ENCODE measurements at places on chromosomes 11 and 22. TPM values are rescaled to one million over a fixed set of nuclear protein-coding genes. Genes with fewer than 3 reads are reported as not detected.

Gene CCDC87
- 0.41 TPM for total RNA-seq

Gene MRGPRX3
- not detected for total RNA-seq

Gene TEX54
- total RNA-seq: not detected

Gene TRIM66
- total RNA-seq: 4.1 TPM

DNA sequence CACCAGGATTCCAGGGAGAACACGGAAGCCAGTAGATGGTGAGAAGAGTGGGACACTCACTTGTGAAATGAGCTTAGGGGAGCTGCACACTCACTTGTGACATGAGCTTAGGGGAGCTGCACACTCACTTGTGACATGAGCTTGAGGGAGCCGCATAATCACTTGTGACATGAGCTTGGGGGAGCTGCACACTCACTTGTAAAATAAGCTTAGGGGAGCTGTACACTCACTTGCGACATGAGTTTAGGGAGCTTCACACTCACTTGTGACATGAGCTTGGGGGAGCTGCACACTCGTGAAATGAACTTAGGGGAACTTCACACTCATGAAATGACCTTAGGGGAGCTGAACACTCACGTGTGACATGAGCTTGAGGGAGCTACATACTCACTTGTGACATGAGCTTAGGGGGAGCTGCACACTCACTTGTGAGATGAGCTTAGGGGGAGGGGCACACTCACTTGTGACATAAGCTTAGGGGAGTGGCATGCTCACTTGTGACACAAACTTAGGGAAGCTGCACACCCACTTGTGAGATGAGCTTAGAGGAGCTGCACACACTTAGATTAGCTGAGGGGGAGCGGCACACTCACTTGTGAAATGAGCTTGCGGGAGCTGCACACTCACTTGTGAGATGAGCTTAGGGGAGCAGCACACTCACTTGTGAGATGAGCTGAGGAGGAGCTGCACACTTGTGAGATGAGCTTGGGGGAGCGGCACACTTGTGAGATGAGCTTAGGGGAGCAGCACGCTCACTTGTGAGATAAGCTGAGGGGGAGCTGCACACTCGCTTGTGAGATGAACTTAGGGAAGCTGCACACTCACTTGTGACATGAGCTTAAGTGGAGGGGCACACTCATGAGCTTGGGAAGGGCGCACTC is 59.0 kb downstream of the NCAPD3 start:
- no peak for DNase-seq

DNA sequence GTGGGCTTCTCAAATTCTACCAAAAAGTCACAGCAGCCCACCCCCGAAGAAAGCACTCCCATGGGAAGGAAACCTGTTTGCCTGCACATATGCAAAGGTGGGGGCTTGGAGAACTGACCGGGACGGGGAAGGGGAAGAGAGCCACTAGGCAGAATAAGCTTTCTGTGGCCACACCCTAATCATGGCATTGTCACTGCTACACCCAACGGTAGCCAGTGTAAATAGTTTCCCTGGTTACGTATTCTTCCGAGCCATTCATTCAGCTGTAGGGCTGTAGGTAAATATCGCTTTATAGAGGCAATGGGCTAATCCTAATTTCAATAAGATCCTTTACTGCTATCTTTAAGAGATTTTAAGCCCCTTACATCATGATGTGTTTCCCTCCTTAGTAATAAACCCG is 61.7 kb downstream of the PRDM11 start:
- no peak for DNase-seq

- DNase-seq: no peak
Measured at GRCh38 chr11:133745791-133746190, 99.5 kb downstream of the SPATA19 start.

DNA sequence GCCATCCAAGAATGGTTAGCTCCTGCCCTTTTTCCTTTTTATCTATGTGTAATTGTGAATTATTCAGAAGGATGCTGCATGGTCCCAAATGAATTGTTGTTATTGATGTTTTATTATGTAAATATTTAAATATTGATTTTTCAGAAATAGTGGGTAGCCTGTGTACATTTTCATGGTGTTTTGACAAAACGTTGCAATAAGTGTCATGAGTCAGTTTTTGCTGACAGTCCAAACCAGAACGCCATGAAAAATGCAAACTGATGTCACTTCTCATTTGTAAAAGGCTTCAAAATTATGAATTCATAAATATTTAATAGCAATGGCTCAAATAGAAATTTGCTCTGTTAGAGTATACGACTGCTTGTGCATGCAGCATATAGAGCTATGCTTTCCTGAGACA is 422.5 kb downstream of the CNTN5 start:
- no peak for DNase-seq

DNA sequence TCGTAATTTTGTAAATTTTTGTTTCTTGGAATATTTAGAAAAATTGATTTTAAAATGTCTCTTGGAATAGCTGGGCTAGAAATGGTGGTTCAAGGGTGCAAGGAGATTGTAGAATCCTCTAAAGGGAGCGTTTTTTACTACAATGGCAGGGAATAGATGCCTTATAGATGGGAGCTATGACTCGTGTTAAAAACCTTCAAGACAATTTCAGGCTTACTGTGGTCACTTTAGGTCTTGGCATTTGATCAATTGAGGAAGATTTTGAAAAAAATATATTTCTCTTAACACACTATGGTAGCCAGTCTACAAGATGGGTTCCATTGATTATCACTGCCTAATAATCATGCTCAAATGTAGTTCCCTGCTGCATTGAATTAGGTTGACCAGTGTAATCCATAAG is 25.0 kb downstream of the METTL15 start:
- DNase-seq: no peak

GRCh38 chr11:69173925-69174581 is 18.3 kb downstream of the SMIM38 start:
- no peak for DNase-seq

DNA sequence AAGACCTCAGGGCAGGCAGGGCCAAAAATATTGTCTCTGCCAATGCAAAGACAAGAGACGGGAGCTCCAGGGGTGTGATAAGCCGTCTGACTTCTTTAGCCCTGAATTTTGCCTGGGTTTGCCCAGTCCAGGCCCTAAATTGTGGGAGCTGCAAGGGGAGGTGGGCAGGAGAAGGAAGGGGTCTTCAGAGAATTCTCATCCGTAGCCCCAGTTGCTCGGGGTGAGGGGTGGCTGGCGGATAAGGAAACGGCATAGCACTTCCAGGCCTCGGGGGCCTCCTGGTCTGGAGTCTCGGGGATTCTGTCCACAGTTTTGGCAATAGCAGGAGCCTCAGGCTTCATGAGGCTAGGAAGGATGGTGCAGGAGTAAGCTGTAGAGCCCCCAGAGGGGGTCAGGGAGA is 7.4 kb downstream of the CD5 start:
- no peak for DNase-seq

DNA sequence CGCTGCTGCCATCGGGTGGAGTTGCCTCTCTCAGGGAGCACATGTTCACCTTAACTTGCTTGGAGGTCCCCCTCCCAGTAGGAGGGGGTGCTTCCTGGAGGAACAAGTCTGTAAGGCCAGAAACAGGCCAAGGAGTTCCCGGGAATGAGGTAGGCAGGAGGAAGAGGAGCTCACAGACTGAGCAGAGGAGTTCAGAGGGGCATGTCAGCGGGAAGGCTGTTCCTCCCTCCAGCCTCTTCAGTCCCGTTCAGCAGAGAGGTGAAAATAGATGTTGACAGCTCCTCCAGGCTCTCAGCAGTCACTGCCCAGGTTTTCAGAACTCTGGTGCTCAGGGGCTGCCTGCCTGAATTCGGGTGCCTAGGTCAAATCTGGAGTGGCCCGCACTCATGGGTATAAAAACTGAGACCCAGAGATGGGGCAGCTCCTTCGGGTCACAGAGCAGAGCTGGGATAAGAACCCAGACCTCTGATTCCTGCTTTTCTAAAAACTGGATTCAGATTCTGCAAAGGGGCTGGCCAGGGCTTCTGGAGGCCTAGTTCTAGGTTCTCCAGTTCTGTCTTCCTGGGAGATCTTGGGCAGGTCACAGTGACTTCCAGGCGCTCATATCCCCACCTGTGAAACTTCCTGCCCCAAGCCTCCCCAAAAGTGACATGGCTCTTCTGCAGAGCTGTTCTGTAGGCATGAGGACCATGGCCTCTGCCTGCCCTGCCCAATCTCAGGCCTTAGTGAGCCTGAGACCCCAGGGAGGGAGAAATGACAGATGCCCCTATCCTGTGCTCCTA is 18.3 kb downstream of the ATG16L2 start:
- no peak for DNase-seq

DNA sequence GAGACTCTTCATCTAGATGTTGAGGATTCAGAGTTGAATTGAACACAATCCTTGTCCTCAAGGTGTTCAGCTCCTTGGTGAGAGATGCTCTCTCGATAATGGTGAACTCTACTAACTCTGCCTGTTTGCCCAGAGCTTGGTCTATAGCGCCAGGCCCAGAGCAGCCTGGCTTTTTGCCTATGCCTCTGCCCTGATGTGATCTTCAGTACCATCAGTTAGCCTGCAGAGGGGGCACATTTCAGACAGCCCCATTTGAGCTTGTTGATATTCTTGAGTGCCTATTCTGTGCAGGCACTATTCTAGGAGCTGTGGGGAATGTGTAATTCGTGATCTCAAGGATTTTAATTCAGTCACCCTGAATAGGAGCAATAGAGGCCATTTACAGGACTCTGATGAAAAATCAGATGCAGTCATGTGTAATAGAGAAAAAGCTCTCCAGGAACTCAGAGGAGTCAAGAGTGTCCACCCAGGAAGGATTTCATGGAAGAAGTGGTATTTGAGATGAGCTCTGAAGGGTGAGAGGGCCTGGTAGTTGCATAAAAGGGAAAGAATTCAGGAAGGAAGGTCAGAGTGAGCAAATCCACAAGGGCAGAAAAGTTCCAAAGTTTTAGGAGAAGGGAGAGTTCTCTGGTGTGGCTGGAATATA is 19.3 kb downstream of the GTPBP1 start:
- DNase-seq: no peak

DNA sequence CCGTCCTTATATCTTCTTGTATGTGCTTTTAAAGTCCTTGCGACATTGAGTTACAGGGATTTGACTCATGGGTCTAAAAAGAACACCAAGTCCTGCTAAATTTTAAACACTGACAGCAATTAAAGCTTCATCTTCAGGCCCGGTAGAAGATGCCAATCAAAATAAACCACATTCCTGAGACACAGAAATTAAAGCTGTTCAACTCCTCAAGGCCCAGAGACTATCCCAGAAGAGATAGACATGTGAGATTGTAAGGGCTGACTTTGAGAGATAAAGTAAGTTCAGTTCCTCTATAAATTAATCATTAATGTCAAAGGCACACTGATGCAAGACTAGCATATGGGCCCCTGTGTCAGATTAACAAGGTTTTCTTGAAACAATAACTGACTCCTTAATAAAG is 49.8 kb downstream of the OSBPL5 start:
- no peak for DNase-seq

DNA sequence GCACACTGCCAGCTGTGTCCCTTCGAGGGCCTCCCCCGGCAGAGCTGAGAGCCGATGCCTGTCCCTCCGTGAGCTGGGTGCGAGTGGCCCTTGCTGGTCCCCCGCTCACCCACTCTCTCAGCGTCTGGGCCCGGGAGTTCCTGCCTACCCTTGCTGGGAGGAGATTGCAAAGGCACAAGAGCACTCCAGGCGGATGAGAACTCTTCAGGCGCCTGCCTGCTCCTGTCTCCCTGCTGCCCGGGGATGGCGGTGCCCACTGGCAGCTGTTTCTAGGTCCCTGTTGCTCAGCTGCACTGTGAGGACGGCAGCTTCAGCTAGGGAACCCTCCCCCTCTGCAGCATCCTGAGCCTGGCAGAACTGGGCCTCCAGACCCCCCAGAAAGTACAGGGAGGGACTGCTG is 61.1 kb downstream of the FLRT1 start:
- no peak for DNase-seq

GRCh38 chr11:131785801-131786200 is 415.4 kb downstream of the NTM start:
- no peak for DNase-seq

GRCh38 chr22:44620841-44621257 is 81.2 kb upstream of the PRR5 start:
- no peak for DNase-seq

DNA sequence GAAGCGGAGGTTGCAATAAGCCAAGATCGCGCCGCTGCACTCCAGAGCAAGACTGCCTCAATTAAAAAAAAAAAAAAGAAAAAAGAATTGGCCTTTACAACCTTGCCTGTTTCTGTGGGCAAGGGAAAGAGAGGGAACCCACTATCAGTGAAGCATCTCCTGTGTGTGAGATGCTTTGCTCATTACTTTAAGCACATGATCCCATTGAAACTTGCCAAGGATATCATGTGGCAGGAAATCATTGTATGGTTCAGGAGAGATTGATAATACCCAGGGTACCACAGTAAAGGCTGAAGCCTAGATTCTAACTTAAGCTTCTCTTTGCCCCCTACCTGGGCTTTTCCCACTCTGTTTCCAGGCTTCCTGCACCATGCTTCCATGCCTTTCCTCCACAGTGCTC is 3.6 kb downstream of the LDLRAD3 start:
- no peak for DNase-seq

Measured in left ventricle myocardium inferior (tissue), 1 donor.